Activated CD4-positive, alpha-beta T cell treated with anti-CD3 and anti-CD28 coated beads, Interleukin-10, Interleukin-2, amounts not matched to agents 100 ng/mL and 50 ng/mL, durations not matched to agents 16 hours and 8 hours (primary cell): ENCODE measurements at places on chromosomes 12 and 14.

GRCh38 chr12:5333096-5333495 is 98.8 kb upstream of the NTF3 start:
- no peak for DNase-seq

GRCh38 chr12:53493610-53494391 is 5.5 kb downstream of the MAP3K12 start:
- no peak for DNase-seq

GRCh38 chr14:78488938-78489337 is 318.8 kb downstream of the NRXN3 start:
- no peak for DNase-seq

DNA sequence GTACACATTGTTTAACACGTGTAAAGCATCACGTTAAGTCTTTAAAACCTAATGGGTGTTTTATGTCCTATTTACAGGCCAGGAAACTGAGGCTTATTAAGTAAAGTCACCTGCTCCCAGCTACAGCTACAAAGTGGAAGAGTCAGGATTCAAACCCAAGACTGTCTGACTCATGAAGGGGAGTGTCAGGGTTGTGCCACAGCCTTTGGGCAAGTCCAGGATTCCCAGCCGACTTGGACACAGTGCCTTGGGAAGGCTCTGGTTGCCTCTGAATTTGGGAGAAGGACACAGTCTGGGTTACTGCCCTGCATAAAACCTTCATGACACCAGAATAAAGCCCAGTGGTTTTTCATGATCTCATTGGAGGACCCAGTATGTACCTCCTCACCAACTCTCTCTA is 7.3 kb downstream of the RNU4-2 start:
- DNase-seq: no peak

GRCh38 chr12:104504146-104504545 is 47.4 kb downstream of the CHST11 start:
- DNase-seq: no peak

GRCh38 chr12:76713130-76713529 is 50.8 kb upstream of the ZDHHC17 start:
- no peak for DNase-seq

DNA sequence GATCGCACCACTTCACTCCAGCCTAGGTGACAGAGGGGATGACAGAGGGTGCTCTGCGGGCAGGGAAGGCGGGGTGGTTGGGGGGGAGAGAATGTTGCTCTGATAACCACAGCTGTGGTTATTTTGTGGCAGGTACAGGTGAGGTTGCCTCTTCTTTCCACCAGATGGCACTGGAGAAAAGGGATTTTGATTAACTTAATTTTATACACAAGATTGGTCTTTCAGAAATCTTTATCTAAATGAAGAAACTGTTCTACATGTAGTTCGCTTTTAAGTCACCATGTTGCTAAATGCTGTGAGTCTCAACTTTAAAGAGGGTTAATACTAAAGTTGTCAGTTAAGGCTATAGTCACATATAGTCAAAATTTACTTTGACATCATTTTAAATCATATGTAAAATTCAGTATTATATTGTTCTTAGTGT is 25.7 kb downstream of the FGF23 start:
- peak; percentile 41 for DNase-seq

DNA sequence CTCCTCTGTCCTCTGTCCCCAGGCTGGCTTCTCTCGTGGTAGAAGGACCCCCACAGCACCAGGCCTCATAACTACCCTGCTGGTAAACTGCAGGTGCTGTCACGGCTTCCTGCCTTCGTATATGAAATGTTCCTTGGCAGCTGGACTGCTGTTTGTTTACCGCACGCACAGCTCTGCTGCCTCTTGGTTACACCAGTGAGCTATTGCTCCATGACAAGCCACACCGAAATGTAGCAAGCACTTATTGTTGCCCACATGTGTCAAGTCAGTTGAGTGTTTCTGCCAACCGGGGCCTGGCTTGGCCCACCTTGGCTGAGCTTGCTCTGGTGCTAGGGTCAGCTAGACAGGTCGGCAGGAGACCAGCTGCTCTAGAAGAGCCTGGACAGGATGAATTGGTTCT is 21.7 kb upstream of the TCL1B start:
- DNase-seq: no peak

- peak; percentile 57 for DNase-seq
Measured at GRCh38 chr14:55071870-55072640, 20.6 kb downstream of the MAPK1IP1L start.

GRCh38 chr12:89319122-89319521 is 33.2 kb downstream of the DUSP6 start:
- no peak for DNase-seq

DNA sequence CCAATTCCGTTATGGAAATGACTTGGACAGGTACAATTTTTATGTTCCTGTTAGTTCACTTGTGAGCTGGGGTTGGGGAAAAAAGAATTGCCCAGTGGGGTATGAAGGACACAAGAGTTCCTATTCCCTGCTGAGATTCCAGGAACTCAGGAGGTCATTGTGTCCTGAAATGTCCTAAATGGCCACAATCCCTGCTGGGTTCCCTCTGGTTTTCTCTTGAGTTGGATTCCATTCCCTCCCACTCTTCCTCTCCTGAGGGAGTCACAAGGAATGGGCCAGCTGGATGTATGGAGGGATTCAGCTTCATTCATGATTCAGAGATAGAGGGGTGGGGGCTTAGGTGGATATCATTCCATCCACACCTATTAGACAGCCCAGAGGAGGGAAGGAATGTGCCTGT is 34.5 kb upstream of the DCD start:
- DNase-seq: no peak

GRCh38 chr12:30002677-30003076 is 218.9 kb upstream of the TMTC1 start:
- DNase-seq: no peak

DNA sequence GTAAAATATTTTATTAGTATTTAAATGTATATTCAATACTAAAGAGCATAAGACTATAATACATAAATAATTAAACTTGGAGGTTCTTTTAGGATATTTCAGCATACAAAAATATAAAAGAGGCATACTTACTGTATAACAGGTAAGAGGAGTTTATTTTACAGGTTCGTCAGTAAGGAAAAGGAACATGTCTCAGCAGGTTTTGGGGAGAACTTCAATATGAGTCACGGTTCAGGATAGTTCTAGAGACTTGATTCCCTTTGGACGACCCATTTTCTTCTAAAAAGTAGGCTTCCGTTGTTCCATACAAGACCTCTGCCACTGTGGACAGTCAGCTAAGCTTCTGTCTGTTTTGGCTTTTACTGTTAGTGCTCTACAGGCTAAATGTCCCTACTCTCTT is 181.1 kb downstream of the ALX1 start:
- DNase-seq: no peak

- no peak for DNase-seq
Measured at GRCh38 chr14:90514015-90514398, 117.2 kb downstream of the CALM1 start.

- peak; percentile 10 for DNase-seq
Measured at GRCh38 chr14:86646696-86647690, 1117.0 kb downstream of the FLRT2 start.

- DNase-seq: no peak
Measured at GRCh38 chr12:93056971-93057535, 128.0 kb upstream of the EEA1 start.

DNA sequence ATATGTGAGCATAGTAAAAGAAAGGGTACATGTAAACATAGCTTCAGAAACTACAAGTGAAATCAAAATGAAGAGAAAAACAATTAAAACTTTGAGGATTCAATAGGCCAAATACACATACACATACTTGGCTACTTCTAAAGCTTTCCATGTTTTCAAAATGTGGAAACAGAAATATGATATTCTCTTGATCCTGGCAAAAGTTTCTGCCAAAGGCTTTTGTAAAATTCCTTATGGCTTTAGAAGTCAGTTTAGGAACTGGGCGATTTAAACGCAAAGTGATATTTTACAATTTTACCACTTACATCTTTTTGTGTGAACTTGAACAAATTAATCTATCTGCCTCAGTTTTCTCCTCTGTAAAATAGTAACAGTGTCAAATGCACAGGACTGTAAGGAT is 756.4 kb downstream of the C12orf50 start:
- DNase-seq: no peak

- no peak for DNase-seq
Measured at GRCh38 chr14:69982220-69982839, 103.1 kb downstream of the SMOC1 start.

DNA sequence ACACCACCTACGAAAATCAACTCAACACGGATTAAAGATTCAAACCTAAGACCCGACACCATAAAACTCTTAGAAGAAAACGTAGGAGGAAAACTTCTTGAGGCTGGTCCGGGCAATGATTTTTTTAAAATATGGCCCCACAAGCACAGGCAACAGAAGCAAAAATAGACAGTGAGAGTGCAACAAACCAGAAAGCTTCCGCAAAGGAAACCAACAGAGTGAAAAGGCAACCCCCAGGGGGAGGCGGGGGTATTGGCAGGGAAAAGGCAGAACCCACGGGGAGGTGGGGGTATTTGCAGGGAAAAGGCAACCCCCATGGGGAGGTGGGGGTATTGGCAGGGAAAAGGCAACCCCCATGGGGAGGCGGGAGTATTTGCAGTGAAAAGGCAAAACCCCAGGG is 20.5 kb upstream of the FBRSL1 start:
- no peak for DNase-seq

- DNase-seq: peak; percentile 64
Measured at GRCh38 chr12:49233842-49234526, 30.9 kb upstream of the TUBA1C start.

GRCh38 chr14:69432364-69432763 is 33.9 kb downstream of the SLC39A9 start:
- DNase-seq: no peak

GRCh38 chr12:26273811-26274210 is 78.4 kb downstream of the SSPN start:
- DNase-seq: no peak

- DNase-seq: no peak
Measured at GRCh38 chr14:94625353-94625635, 13.1 kb downstream of the SERPINA3 start.

DNA sequence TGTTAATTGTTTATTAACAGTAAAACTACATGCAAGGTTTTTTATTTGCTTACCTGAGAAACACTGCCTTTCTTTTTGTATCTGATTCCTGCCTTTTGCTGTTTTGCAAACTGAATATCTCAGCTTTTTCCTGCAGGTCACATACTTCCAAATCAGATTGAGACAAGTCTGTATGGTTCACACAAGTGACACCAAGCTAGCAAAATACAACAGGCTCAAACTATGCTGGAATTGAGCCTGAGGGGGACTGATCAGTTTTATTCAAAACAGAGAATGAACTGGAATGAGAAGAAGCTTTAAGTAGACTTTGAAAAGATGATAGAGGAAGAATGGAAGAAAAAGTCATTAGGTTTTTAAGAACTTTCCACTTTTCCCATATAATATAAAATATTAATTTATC is 12.2 kb upstream of the CDK17 start:
- DNase-seq: no peak

DNA sequence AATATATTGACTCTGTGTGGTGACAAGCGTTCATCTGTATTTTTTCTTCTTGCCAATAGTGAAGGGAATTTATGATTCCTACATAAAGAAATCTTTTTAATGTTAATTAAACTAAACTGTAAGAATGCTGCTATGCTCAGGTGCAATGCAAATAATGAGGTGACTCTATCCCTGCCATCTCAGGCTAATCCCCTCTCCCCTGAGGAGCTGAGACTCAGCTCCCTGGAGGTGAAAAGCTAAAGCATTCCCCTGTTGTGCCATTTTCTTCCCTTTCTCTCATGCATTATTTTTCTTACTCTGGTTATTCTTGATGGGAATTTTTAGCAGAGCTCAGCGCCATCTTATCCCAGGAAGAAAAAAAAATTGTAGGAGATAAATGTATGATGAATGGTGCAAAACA is 113.9 kb upstream of the FGD4 start:
- no peak for DNase-seq

- peak; percentile 60 for DNase-seq
Measured at GRCh38 chr12:24424889-24425600, 475.6 kb upstream of the SOX5 start.

DNA sequence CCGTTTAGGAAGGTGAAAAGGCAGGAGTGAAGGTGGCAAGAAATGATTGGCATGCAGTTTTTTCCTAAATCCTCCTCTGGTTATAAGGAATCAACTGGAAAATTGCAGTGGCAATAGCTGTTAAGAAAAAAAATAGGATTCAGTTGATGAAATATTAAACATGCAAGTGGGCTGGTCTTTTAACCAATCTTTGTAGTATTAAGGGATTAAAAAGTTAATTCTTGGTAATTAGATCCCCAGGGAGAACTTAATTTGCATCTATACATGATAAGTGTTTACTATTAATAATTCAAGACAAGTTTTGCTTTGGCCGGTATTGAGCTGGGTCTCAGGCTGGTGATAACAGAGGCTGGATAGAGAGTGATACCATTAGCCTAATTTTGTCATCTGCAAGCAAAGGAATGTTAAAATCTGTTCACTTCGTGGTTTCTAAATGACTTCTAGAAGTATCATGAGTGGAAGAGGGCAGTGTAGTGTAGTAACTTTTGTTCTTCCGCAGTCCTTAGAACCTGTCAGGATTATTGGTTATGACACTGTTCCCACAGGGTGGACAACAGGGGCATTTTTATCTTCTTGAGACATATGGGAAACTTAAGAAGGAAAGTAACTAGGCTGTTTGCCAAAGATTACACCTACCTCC is 118.5 kb downstream of the PRKCH start:
- no peak for DNase-seq

- DNase-seq: peak; percentile 48
Measured at GRCh38 chr12:10363914-10364814, 25.7 kb downstream of the KLRK1 start.

GRCh38 chr14:80770114-80770908 is 171.2 kb downstream of the CEP128 start:
- DNase-seq: peak; percentile 14

GRCh38 chr12:67002720-67003119 is 266.4 kb upstream of the CAND1 start:
- DNase-seq: no peak

DNA sequence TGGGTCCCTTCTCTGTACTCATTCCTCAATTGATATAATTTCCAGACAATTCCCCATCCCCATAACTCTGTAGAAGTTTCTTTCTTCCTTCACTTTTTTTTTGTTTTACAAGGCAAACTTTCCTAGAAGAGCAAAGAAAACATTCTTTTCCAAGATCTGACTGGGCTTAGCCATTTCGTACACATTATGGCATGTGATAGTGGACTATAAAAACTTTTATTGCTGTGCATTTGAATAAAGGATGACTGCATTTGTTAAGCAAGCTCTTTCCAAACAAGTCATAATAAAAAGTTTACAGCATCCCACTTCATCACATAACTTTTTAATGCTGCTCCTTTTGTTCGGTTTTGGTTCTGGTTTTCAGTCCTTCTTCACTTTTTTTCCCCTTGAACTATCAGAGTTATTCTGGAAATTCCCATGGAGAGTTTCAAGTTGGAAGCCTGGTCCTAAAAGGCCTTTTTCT is 231.0 kb upstream of the HMGA2 start:
- no peak for DNase-seq

DNA sequence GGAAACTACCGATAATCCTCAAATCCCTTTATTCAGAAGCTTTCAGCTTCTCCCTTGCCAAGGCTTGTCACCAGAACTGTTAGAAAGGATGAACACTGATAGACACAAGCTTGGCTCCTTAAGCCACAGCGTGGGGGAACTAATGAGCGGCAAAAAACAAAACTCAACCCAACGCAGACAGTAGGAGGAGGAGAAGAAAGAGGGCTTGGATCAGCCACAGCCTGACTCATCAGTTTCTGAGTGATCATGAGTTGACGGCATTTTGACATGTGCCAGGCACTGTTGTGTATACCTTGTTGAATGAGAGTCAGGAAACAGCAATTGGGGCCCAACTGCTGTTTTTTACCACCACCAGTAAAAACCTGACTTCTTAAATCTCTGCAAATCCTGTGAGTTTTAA is 23.7 kb downstream of the PLXNC1 start:
- peak; percentile 81 for DNase-seq

- no peak for DNase-seq
Measured at GRCh38 chr14:100905166-100905565, 1.6 kb upstream of the RTL1 start.
